Stomach (tissue), 19 donors: ENCODE measurements at places on chromosomes 16 and 17. TPM values are rescaled to one million over a fixed set of nuclear protein-coding genes. Genes with fewer than 3 reads are reported as not detected.
A peak's percentile ranks its signal among the peaks of the same experiment; 100 is the strongest.

Gene TMEM88
- 3.8 TPM for total RNA-seq

Gene AIPL1
- total RNA-seq: not detected

Gene MTHFSD
- total RNA-seq: 7.4 TPM

Gene TGFB1I1
- total RNA-seq: 84.0 TPM

Gene GPRC5B
- total RNA-seq: 52.2 TPM

Gene PIRT
- total RNA-seq: under 0.01 TPM

Gene CCDC200
- total RNA-seq: not detected

Gene TSR1
- total RNA-seq: 17.1 TPM

Gene CDRT4
- 4.9 TPM for total RNA-seq

- no peaks in the 10 kb centered on the region for H3K36me3 ChIP-seq
- no peak for DNase-seq
- H3K4me3 ChIP-seq: no peak overlapping the region
- H3K4me1 ChIP-seq: peaks cover 25% of the 10 kb centered on the region
- H3K27ac ChIP-seq: no peak overlapping the region
Observed at GRCh38 chr17:80970762-80971703, 20.6 kb upstream of the CHMP6 start.

DNA sequence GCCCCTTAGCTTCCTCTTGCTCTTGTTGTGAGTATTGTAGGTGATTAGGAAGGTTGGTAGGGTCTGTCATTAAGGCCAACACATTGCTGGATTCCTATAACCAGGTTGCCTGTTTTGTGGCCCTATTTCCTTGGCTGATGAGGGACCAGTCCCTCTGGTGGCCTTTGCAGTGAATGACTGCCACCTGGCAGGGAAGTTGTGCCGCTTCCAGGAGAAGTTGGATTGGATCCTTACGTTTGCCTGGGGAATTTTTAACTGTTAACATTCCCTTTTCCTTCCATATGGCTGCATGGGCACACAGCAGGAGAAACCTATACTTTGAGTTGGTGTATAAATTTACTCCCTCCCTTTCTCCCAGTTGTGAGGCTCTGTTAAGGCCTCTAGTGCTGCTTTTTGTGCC, 32.4 kb downstream of the LCMT1 start:
- no peak overlapping the region for H3K27ac ChIP-seq
- no peak overlapping the region for H3K4me3 ChIP-seq
- no peaks in the 10 kb centered on the region for H3K27me3 ChIP-seq
- peak; percentile 15 for DNase-seq

GRCh38 chr17:37541880-37542660, 52.4 kb downstream of the DUSP14 start:
- H3K36me3 ChIP-seq: peaks cover 73% of the 10 kb centered on the region
- no peaks in the 10 kb centered on the region for H3K4me1 ChIP-seq
- H3K27ac ChIP-seq: no peak overlapping the region
- H3K27me3 ChIP-seq: no peaks in the 10 kb centered on the region

GRCh38 chr16:55779402-55780094, 53.3 kb downstream of the CES1 start:
- H3K27me3 ChIP-seq: no peaks in the 10 kb centered on the region
- no peak for DNase-seq
- no peak overlapping the region for H3K27ac ChIP-seq
- H3K4me3 ChIP-seq: no peak overlapping the region
- H3K36me3 ChIP-seq: no peaks in the 10 kb centered on the region

DNA sequence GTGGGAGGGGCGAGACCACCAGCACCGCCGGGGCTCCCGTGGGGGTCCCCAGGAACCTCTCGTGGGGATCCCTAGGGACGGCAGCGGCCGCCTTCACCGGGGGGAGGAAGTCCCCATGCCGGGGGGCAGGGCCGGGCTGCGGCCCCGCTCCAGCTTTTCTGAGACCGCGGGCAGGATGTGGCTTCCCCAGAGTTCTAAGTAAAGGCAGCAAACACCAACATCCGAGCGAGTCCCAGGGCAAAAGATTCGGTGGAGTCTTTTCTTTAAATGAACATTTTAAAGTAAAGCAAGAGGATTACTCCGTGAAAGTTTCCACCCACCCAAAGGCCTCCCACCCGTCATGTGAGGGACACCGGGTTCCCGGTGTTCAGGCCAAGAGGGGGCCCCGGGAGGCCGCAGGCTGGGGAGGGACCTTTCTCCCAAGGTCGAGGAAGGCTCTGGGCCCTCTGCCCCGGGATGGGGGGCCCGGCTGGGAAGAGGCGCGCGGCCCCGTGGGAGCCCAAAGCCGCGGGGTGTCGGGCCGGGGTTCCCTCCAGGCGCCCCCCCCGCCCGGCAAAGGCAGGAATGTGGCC, 137.2 kb upstream of the RPH3AL start:
- peak overlapping the region; percentile 82 for H3K27ac ChIP-seq
- H3K4me3 ChIP-seq: peak overlapping the region; percentile 62
- no peaks in the 10 kb centered on the region for H3K36me3 ChIP-seq
- peak; percentile 61 for DNase-seq
- H3K27me3 ChIP-seq: no peaks in the 10 kb centered on the region
- H3K4me1 ChIP-seq: peaks cover 20% of the 10 kb centered on the region

- H3K4me3 ChIP-seq: no peak overlapping the region
- DNase-seq: peak; percentile 81
- peaks cover 4% of the 10 kb centered on the region for H3K27me3 ChIP-seq
Observed at GRCh38 chr17:81385320-81386111, 9.7 kb upstream of the BAHCC1 start.

DNA sequence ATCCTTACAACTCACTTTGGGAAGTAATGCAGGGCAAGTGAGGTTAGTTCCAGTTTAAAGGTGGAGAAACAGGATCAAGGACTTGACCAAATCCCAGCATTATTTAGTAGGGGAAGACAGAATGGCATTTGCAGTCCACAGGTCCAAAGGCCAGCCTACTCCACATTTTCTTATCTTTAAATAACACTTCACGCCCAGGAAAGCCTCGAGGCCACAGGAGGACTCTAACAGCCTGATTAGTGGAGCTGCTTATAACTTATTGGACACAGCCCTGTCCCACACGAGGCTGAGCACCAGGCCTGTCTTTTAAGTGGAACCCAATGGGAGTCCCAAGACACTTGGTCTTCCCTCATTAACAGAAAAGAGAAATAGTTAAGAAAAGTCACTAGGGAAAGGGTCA, 12.1 kb upstream of the HYDIN start:
- no peaks in the 10 kb centered on the region for H3K36me3 ChIP-seq
- H3K4me1 ChIP-seq: no peaks in the 10 kb centered on the region
- DNase-seq: peak; percentile 15
- no peaks in the 10 kb centered on the region for H3K27me3 ChIP-seq

DNA sequence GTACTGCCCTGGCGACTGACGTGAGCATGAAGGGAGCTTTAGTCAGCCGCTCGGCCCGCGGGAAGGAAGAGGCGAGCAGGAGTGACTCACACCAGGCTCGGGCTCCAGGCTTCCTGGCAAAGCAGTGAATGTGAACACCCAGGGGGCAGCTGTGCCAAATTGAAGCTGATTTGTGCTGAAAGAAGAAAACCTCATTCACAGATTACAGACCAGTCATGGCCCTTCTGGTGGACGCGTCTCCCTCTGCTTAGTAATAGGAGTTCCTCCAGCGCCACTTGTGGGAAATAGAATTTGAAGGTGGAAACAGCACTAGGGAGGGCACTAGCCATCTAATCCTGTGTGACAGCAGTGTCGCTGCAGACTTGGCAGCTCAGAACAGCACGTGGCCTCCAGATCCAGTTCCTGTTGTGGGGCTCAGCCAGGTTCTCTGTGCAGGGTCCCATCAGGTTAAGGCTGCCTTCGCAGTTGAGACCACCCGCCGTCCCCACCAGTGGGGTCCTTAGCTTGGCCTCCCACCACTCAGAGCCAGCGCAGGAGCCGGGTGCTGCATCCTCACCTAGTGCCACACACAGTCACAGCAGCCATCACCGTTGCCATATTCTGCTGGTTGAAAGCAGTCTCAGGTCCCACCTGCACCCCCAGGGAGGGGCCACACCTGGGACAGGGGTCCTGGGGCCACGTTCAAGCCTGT, 164.5 kb upstream of the CHMP6 start:
- H3K27me3 ChIP-seq: no peaks in the 10 kb centered on the region
- peaks cover 4% of the 10 kb centered on the region for H3K4me1 ChIP-seq
- DNase-seq: no peak
- H3K27ac ChIP-seq: no peak overlapping the region

- H3K36me3 ChIP-seq: no peaks in the 10 kb centered on the region
- no peaks in the 10 kb centered on the region for H3K27me3 ChIP-seq
- peak; percentile 51 for DNase-seq
- no peak overlapping the region for H3K4me3 ChIP-seq
Observed at GRCh38 chr16:9378876-9379275, 287.4 kb downstream of the HAPSTR1 start.

GRCh38 chr17:72008236-72008876, 112.5 kb upstream of the SOX9 start:
- no peak overlapping the region for H3K27ac ChIP-seq
- no peak for DNase-seq
- no peak overlapping the region for H3K4me3 ChIP-seq
- no peaks in the 10 kb centered on the region for H3K36me3 ChIP-seq
- H3K27me3 ChIP-seq: no peaks in the 10 kb centered on the region

DNA sequence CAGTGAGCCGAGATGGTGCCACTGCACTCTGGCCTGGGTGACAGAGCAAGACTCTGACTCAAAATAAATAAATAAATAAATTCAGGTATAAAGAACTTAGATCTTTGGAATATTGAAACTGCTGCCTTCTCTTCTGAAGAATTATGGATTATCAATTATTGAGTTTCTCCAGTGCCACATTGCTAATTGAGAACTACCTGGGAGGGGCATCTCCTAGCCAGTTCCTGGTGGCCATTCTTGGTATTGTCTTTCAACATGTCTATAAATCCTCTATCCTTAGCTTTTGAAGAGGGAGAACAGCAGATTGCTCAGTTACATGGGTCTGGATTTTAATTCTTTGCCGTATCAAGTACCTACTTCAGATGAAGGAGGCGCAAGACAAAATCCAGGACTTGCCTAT, 29.2 kb downstream of the CALCOCO2 start:
- H3K4me1 ChIP-seq: no peaks in the 10 kb centered on the region
- H3K27me3 ChIP-seq: no peaks in the 10 kb centered on the region
- no peak for DNase-seq
- no peak overlapping the region for H3K4me3 ChIP-seq
- no peak overlapping the region for H3K27ac ChIP-seq

DNA sequence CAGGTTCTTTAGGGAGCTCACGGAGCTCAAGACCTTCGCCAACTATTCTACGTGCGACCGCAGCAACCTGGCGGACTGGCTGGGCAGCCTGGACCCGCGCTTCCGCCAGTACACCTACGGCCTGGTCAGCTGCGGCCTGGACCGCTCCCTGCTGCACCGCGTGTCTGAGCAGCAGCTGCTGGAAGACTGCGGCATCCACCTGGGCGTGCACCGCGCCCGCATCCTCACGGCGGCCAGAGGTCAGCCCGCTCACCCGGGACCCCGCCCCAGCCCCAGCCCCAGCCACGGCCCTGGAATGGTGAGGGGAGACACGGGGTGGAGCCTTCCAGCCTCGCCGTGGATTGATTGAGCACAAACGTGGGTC, 13.5 kb downstream of the SARM1 start:
- H3K27me3 ChIP-seq: no peaks in the 10 kb centered on the region
- peak overlapping the region; percentile 76 for H3K27ac ChIP-seq
- H3K36me3 ChIP-seq: peaks cover 29% of the 10 kb centered on the region

DNA sequence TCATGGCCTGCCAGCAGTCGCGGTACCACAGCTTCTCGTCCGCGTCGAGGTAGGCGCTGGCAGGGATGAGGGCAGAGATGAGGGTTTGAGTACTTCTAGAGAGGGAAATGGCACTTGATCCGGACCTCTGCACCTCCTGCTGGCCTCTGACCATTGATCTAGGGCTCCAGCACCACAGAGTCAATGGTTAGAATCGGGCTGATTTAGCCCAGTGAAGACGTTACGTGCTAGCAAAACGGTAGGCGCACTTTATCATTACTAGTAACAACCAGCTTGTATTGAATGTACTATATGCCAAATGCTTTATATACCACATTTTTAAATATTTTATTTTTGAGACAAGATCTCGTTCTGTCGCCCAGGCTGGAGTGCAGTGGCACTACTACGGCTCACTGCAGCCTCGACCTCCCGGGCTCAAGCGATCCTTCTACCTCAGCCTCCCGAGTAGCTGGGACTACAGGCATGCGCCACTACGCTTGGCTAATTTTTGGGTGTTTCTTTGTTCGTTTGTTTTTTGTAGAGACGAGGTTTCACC, 526 bp downstream of the TSNAXIP1 start:
- peaks cover 34% of the 10 kb centered on the region for H3K4me1 ChIP-seq
- peak overlapping the region; percentile 94 for H3K27ac ChIP-seq
- peak overlapping the region; percentile 99 for H3K4me3 ChIP-seq

DNA sequence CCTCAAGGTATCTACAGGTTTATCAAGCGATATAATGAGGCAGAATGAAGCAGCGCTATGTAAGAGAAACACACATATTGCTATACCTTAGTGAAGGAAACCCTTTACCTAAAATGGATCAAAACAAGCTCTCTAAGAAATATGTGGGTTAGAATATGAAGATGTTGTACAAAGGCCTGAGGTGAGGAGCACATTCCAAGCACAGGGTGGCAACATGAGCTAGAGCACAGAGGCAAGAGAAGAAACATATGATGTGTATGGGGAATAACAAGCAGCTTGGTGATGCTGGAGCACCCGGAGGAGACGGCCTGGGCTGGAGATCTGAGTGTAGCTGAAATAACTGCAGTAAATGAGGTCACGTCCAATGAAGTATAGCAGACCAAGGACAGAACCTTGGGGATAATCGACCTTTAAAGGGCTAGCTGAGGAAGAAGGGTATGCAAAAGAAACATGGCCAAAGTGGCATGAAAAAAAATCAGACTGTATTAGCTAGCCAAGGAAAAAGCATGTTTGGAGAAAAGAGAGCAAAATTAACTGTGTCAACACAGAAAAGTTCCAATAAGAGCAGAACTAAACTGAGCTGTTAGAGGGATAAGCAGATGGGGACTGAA, 44.0 kb downstream of the MARVELD3 start:
- H3K4me1 ChIP-seq: peaks cover 9% of the 10 kb centered on the region
- DNase-seq: no peak
- peaks cover 92% of the 10 kb centered on the region for H3K36me3 ChIP-seq

- H3K27ac ChIP-seq: no peak overlapping the region
- H3K4me3 ChIP-seq: no peak overlapping the region
- no peaks in the 10 kb centered on the region for H3K27me3 ChIP-seq
- H3K36me3 ChIP-seq: peaks cover 65% of the 10 kb centered on the region
- H3K4me1 ChIP-seq: no peaks in the 10 kb centered on the region
- peak; percentile 60 for DNase-seq
Observed at GRCh38 chr17:67157732-67158639, 87.0 kb downstream of the HELZ start.

GRCh38 chr16:66649636-66650205, 45.2 kb downstream of the CMTM3 start:
- no peaks in the 10 kb centered on the region for H3K27me3 ChIP-seq
- DNase-seq: peak; percentile 73
- no peak overlapping the region for H3K4me3 ChIP-seq

DNA sequence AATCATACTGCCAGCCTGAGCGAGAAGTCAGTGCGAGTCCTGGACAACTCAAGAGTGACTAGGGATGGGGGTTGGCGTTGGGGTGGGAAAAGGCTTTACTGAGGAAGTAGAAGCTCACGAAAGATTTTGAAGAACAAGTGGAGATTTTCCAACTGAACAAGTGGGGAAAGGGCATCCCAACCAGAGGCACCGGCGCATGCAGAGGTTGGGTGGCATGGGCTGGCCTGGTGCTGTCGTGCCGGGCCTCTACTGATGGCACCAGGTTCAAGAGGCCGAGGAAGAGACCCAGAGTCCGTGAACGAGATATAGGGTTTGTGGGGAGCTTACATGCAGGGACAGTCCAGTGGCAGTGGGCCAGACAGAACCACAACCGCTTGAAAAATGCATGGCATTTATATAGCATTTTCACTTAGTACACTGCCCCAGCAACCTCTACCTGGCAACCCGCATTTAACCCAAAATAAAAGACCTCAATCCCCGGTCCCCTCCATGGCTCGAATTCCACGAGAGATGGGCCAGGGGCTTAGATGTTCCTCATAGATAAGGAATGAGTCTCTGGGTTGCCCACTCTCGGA, 7.7 kb upstream of the ITGA3 start:
- H3K27ac ChIP-seq: no peak overlapping the region
- no peaks in the 10 kb centered on the region for H3K36me3 ChIP-seq
- H3K27me3 ChIP-seq: no peaks in the 10 kb centered on the region
- peaks cover 50% of the 10 kb centered on the region for H3K4me1 ChIP-seq
